NCI-H187 (cell line): ENCODE measurements at places on chromosomes 7 and 10.
A peak's percentile ranks its signal among the peaks of the same experiment; 100 is the strongest.

- DNase-seq = no peak
Observed at GRCh38 chr10:10397906-10398305, 619.8 kb upstream of the CELF2 start.

GRCh38 chr10:1406967-1407945 lies 330.1 kb downstream of the ADARB2 start:
- no peak for DNase-seq

DNA sequence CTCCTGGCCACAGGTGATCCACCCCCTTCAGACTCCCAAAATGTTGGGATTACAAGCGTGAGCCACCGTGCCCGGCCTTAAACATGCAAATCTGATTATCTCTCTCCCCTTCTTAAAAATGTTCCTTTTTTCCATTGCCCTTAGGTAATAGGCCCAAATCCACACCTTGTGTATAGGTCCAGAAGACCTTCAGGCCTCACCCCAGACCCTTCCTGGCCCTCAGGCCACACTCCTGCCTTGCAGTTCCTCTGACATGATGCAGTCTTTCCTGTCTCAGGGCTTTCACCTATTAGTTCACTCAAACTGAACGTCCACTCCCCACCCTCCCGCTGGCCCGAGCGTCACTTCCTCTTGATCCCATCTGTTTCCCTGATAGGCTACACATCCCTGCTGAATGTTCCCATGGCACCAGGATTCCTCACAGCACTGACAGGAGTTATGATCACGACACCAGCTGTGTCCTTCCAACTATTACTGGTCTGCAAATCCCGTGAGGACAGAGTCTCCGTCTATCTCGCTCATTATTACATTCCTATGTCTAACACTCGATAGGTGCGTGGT lies 46.4 kb downstream of the DENND2A start:
- DNase-seq = no peak

- no peak for DNase-seq
Observed at GRCh38 chr7:157434701-157435100, 97.9 kb downstream of the DNAJB6 start.

GRCh38 chr7:131261476-131261994 lies 66.1 kb upstream of the MKLN1 start:
- DNase-seq = no peak

DNA sequence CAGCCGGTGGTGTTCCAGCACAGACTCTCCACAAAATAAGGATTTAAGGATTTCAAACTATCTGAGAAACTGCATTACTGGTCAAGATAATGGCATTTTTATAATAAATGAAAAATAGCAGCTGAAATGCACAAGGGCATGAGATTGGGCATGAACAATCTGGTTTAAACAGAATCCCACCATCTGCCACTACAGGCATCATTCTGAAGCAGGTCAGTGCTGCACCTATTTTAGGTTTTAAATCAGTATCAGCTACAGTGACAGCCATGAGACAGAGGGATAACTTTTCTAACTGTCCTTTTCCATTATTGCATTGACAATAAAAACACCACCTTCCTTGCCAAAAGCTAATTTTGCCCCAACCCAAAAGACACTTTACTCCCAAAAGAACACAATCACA lies 186.8 kb downstream of the ETV1 start:
- no peak for DNase-seq

DNA sequence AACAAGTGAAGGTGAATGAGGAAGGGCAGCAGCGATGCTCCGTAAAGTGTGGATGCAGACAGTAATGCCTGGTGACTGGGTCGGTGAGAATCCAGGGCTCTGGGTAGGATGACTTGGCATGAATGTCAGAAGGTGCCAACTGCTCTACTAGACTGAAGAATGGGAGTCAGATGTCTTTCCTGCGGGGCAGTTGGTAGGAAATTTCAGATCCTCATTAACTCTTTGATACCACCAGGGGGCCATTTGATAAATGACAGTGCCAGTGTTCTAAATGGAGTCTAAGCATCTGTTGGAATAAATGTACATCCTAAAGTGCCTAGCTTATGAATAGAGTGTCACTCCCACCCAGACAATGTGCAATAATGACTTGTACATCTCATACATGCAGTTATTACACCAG lies 462.0 kb downstream of the GRM8 start:
- peak; percentile 15 for DNase-seq

DNA sequence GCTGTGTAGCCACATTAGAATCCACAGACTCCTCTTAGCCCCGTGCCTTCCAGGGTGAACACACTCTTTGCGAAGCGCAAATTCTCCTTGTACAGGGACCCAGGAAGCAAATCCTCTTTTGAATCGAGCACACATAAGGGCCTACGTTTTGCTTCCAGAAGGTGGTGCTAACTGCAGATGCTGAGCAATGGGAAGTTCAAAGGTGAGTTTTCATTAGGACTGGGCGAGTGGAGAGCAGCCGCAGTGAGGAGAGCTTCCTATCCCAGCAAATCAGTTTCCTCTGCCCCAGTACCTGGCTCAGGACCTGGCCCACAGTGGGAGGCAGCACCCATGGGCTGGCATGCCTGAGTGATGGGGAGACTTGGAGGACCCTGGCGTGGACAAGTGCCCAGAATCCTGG lies 23.5 kb upstream of the GPR26 start:
- DNase-seq = no peak

GRCh38 chr10:52463826-52464225 lies 149.7 kb downstream of the DKK1 start:
- DNase-seq = no peak

DNA sequence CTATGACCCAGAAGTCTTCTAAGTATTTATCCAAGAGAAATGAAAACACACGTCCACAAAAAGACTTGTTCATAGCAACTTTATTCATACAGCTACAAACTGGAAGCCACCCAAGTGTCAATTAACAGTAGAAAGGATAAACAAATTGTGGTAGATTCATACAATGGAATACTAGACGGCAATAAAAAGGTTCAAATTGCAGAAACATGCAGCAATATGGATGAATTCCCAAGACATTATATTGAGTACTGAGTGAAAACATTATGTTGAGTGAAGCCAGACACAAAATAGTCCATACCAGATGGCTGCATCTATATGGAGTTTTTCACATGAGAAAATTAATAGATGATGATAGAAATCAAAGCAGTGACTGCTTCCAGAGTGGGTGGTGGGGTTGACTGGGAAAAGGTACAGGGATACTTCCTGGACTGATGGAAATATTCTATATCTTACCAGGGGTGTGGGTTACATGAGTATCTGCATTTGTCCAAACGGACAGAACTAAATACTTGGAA lies 292.0 kb downstream of the FGFR2 start:
- DNase-seq = no peak

DNA sequence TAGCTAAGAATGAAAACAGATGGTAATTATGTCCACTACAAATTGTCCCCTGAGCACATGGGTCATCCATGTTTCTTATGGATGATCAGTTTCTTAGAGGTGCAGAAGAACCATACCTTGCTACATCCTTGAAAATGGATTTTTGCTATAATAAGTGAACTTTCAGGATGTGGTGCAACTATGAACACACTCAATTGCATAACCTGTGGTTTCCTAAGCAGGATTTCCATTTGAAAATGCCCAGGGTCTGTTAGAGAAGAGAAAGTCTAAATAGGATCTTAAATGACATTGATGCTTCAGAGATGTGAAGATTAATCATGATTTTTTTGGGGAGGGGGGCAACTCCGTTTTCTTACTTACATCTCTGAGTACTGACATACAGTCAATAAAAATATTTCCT lies 39.6 kb upstream of the CACNB2 start:
- no peak for DNase-seq

DNA sequence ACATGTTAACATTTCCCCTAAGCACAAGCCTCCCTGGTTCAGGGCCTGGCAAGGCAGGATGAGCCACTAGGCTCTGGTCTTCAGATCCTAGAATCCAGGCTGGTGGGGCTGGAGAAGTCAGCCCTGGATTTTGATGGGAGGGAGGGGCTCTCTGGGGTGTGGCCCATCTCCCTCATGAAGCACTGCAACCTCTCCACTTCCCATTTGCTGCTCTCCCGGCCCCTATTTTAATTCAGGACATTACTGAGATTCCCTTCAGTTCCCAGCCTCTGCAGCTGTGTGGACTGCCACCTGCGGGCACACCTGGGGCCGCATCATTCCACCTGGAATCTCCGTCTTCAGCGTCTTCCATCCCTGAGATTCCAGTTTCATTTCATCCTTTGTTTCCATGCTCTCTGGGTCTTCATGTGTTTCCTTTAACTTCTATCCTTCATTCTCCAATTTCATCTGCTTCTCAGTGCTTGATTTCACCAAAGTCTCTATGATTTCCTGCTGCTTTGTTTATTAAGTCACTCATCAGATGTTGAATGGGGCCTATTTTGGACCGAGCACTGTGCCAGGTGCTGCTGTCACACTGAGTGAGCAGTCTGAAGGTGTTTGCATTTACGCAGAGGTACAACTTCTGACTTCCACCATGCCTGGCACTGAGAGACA lies 253.6 kb downstream of the WDR37 start:
- DNase-seq = no peak

- DNase-seq = no peak
Observed at GRCh38 chr10:133403359-133403758, 9.4 kb downstream of the MTG1 start.

GRCh38 chr7:45123913-45124710 lies 12.6 kb upstream of the TBRG4 start:
- no peak for DNase-seq

- no peak for DNase-seq
Observed at GRCh38 chr7:77822269-77822668, 23.7 kb downstream of the PHTF2 start.

DNA sequence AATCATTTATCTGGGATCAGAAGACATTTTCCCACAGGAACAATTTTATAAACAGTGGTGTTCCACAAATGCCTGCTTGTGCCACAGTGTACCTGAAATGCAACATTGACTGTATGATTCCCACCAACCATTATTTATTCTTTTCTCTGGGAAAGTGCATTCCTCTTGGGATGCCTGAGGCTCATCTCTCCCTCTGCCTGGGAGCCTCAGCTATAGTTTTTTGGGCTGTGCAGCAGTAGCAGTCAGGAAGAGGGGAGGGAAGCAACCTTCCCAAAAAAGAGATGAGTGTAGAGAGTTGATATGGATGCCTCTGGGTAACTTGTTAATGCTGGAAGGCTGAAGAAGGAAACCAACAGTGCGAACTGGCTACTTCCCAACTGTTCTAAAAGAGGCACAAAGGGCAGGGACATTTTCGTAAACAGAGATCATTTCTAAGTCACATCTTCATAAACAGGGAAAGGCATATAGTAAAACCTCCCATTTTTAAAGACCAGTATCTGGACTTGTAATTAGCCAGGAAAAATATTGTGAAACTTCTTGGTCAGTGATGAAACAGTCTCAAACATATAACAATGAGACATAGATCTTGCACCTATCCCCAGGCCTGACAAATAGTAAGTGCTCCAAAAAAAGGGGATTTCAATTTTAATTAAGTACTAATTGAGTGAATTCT lies 1.4 kb upstream of the CALD1 start:
- DNase-seq = no peak

DNA sequence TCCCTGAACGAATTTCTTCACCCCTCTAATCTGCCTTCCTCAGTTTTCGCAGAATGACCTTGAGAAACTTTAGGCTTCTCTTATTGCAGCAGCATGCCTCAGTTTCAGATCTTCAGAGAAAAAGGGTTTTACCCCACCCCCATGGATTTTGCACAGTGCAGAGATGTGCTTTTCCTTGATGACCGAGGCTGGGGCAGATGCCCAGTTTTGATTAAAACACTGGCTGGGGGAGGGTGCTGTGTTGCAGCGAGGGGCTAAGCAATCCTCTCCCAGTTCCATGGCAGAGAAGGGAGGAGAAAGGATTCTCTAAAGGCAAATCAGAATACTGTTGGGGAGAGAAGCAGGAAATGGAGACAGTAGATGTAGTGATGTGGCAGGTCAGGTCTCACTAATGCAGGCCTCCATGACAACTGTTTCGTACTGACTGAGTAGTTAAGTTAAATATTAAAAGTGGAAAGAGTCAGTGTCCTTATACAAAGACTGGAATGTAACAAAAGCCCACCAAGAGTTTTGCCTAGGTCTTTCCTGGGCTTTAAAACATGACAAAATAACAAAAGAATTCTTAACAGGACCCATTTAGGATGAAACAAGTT lies 50.8 kb upstream of the PDZD8 start:
- no peak for DNase-seq

GRCh38 chr7:67794544-67794943 lies 797.9 kb downstream of the TYW1 start:
- no peak for DNase-seq

GRCh38 chr7:106524690-106525059 lies 136.3 kb downstream of the CCDC71L start:
- no peak for DNase-seq

GRCh38 chr10:47402641-47403301 lies 18.7 kb upstream of the ZNF488 start:
- DNase-seq = no peak

GRCh38 chr7:34841326-34841725 lies 183.3 kb downstream of the NPSR1 start:
- no peak for DNase-seq

DNA sequence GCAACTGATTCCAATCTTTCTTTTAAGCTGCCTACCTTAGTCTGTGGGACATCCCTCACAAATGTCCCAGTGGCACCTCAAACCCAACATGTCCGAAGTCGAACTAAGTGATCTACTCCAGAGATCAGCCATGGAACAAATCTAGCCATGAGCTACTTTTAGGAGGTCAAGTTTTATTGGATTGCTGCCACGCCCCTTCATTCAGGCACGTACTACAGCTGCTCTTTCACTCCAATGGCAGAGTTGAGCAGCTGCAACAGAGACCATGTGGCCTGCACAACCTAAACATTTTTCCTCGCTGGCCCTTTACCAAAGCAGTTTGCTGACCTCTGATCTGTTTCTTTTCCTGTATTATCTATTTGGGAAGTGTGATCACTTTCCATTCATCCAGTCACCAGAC lies 192.4 kb upstream of the CDCA7L start:
- DNase-seq = no peak

DNA sequence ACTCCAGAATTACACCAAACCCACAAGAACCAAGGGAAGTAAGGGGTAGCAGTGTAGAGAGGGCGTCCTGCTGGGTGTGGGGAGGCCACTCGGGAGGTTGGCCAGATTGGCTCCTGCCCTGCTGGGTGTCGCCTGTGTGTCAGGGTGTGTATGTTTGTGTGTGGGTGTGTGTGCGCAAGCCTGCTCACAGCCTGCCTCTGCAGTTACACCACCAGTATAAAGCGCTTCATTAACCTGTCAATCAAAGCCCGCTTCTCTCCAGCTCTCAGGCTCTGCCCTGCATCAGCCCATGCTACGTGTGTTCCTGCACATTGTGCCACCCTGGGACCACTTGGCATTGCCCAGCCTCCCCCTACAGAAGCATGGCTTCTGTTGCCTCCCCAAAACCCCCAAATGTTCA lies 83.3 kb upstream of the PAX2 start:
- DNase-seq = no peak
